Neural crest cell (in vitro differentiated cells): ENCODE measurements at places on chromosomes 7 and 10. TPM values are rescaled to one million over a fixed set of nuclear protein-coding genes. Genes with fewer than 3 reads are reported as not detected.

- no peak for DNase-seq
Measured at GRCh38 chr7:11923376-11923930, 91.5 kb upstream of the THSD7A start.

DNA sequence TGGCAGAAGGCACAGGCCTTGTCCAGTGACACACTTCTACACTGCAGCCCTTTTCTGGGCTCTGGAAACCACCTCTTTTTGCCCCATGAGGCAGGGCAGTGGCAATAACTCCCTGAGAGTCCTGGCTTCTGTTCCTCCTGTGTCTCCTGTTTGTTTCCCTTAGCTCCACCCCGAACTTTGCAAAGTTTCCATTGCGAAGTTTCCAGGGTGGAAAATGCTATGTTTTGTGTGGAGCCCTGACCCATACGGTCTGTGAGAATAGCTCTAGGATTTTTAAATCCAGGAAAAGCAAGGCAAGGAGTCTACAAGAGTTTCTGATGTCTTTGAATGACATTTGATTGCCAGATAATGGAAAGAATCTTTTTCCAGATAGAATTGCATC, 92.2 kb upstream of the AKR1E2 start:
- DNase-seq, result no peak

DNA sequence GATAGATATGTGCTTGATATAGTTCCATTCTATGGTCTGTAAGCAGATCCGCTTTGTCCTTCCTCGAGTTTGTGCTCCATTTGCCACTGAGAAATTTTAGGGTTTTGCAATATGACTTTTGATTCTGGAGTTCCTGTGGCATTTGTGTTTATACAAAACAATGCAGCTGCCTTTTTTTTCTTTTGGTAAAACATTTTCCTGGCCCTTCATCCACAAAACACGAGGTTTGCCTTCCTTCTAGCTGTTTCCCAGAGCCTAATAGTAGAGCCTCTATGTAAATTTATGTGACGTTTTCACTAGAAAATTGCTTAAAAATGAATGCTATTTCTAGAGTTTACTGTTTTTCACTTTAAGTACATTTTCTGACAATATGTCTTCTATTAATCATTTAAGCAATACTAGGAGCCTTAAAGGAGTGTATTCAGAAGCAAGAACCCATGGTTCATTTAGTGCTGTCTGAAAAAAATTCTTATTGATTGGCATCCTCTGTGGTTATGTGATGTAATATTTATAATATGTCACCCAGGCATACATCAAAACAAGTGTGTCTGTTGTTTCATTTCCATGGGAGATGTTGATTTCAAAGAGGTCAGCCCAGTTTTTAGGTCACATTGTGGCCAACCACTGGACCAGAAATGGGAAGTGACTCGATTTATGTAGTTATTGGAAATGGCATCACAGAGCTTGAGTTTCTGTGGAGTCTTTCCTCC, 618.3 kb downstream of the LRMDA start:
- no peak for DNase-seq

GRCh38 chr10:110842326-110842904, 29.3 kb upstream of the PDCD4 start:
- no peak for DNase-seq

DNA sequence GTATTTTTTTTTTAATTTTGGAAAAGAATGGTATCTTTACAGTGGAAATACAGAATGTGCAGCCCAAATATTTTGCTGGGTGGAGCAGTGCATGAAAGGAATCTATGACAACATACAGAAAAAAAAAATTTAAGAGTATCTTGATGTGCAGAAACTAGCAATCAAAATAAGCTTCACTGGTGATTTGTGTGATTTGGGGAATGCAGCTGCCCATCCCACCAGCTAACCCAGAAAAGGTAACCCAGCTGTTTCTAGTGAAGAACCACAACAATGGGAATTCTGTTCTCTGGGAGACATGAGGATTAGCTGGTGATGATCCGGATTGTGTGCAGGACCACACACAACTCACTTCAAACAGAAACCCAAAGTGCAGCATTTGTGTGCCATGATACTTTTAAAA, 375.5 kb downstream of the SEMA3D start:
- no peak for DNase-seq

The NODAL gene
- total RNA-seq, result not detected in 2 replicates

The ENKUR gene
- total RNA-seq, result 1.7 and 2.0 TPM in 2 replicates

The NPTX2 gene
- 15.9 and 16.3 TPM in 2 replicates for total RNA-seq

The HMX3 gene
- total RNA-seq, result not detected in 2 replicates

The MPP7 gene
- 2.3 TPM in 2 replicates for total RNA-seq

The TMEM176A gene
- 2.0 TPM in 2 replicates for total RNA-seq
